ENCODE measurements at places on chromosomes 13 and 19.

GRCh38 chr13:76768384-76768783 lies 117.8 kb downstream of the KCTD12 start:
- DNase-seq = no peak

DNA sequence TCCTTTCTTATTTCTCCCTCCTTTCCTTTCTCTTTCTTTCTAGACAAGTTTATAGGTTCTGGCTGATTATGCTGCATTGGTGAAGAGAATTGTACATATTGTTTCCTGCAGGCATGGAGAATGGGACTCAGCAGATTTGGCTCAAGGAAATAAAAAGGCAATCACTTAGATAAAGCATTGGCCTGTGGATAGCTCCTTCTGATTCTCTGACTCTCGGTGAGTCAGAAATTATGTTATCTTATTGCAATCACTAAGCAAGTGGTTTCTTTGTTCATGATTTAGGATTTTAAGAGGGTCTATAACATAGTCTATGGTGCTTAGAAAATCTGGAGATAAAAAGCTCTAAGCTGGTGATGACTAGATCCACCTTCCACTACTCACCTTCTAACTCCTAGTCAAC lies 54.0 kb upstream of the POSTN start:
- DNase-seq = no peak

GRCh38 chr13:99182439-99182838 lies 18.2 kb upstream of the UBAC2 start:
- no peak for DNase-seq

GRCh38 chr19:40335855-40336600 lies 12.2 kb downstream of the C19orf47 start:
- DNase-seq = no peak

DNA sequence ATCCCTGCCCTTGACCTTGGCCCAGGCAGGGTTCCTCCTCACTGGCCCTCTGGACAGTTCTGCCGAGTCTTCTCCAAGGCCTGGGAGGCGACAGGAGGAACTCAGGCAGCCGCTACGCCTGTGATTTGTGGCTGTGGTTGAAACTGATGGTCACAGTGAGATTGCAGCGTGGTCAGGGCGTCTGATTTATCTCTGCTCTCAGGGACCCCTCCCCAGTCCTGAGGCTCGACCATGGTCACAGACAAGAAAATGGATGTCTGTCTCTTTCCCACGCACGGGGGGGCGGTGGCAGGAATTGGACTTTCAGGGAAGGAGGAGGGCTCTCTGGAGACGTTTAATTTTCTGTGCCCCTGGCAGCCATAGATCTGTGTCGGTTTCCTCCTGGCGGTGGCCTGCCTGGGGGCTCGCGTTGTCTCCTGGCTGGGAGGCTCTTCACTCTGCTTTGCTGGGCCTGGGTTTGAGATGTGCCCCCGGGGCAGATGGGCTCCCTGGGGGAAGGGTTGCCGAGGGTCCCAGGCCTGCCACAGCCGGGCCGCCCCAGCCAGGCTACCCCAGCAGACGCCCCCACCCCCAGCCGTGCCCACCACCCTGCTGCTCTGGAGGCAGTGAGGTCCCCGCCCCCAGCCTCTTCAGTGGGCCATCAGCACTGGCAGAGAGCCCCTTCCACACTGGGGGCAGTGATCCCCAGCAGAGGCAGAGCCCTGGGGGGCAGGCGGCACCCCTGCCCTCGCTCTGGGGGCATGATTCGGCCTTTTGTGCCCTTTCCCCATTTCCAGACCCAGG lies 167.4 kb downstream of the KDM4B start:
- no peak for DNase-seq

- DNase-seq = no peak
Measured at GRCh38 chr13:24173795-24174194, 13.3 kb downstream of the SPATA13 start.

GRCh38 chr19:23436944-23437343 lies 41.7 kb upstream of the ZNF91 start:
- DNase-seq = no peak

DNA sequence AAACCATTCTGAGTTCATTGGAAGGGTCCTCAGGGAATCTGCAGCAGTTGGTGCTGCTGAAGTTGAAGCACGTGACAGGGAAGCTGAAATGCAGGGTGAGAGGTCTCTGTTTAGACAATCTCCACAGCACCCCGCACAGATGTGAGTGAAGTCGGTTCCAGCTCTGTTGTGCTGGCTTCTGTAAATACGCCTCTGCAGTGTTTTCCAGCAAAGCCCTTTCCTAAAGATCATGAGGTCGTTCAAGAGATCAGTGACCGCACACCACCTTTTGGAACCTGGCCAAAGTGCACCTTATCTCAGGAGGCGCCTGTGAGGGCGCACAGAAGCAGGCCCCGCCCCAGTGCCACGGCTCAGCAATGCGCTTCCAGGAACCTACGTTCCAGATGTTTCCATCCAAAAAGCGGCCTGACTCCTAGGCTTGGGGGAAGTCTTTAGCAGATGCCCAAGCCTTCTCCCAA lies 10.8 kb downstream of the CUL4A start:
- no peak for DNase-seq

- no peak for DNase-seq
Measured at GRCh38 chr19:17335575-17335974, 920 bp upstream of the ANO8 start.

DNA sequence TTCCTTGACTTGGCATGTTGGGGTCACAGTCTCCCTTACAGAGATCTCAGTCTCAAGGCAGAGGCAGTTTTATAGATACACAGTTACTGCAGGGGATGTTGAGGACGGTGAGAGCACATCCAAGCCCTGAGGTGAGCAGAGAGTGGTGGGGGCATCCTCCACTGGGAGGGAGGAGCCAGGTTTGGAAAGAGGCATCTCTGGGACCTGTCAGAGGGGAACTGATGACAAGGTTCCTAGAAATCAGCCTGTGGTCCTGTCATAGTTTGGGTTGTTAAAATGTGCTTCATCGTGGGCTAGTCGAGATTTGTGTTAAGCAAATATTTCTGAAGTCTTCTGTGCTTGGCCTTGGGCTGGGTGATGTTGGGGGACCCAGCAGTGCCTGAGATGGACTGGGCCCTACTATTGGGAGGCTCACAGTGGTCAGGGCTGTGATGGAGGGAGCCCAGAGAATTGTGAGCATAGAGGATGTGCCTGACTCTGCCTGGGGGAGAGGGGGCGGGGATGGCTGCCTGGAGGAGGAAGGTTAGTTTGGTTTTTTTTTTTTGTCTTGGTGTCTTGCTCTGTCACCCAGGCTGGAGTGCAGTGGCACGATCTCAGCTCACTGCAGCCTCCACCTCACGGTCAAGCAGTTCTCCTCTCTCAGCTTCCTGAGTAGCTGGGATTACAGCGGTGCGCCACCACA lies 3.9 kb downstream of the SUPT5H start:
- no peak for DNase-seq

GRCh38 chr19:36573895-36574720 lies 1.0 kb upstream of the ZNF529 start:
- DNase-seq = peak; percentile 0

DNA sequence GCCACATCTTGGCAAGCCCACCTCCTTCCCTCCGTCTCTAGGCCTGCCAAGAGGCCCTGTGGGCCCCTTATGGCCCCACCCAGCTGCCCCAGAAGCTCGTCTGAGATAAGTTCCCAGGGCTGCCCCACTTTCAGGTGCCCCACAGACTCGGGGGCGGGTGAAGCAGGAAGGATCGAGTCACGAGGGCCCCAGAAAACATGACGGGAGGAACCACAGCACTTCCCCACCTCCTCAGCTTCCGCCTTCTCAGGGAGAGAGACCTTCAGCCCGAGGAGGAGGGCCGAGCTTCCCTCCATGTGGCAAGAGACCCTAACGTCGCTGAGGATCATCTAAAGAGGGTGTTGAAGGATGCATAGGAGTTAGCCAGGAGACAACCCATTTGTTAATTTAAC lies 4.5 kb upstream of the IL12RB1 start:
- DNase-seq = peak; percentile 65

DNA sequence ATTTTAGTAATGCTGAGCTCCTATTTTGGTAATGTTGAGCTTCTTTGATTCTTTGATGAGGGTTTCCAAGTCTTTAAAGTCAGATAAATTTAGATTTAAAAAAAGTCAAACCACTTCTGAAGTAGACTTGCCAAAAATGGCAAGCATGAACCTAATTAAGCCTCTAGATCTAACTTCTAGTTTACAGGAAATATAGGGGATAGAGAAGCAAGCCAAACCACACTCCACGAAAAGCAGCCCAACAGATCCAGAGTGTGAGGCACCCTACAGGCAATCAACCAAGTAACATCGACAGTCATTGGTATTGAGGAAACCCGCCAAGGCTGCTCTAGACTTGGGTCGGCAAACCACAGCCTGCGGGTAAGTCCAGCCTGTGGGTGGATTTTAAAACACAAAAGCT lies 3.7 kb downstream of the GGACT start:
- DNase-seq = no peak

DNA sequence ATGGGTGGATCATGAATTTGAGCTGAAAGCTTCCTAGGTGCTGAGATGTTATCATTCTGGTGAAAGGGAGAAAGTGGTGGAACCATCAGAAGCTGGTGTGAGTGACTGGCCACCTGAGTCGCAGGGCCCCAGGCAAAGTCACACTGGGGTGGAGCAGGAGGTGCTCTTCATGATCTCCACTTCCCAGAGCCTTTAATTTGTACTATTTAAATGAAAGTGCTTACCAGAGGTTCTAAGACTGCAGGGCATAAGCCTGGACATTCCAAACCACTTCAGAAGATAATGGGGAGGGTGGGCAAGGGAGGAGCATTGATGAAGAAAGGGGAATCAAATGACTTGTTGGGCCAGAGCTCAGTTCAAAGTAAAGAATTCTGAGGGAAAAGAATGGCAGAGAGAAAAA lies 156.1 kb downstream of the RGCC start:
- DNase-seq = no peak

DNA sequence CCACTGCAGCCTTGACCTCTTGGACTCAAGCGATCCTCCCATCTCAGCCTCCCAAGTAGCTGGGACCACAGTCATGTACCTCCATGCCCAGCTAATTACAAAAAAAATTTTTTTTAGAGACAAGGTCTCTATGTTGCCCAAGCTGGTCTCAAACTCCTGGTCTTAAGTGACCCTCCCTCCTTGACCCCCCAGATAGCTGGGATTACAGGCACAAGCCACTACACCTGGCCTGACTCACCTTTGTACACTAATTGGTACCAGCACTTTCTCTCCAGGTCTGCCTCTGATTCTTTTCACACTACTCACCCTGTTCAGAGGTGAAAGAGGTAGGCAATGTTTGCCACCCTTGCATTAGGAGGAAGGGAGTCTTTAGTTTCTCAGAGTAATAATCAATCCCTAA lies 5.5 kb upstream of the EPS15L1 start:
- no peak for DNase-seq

DNA sequence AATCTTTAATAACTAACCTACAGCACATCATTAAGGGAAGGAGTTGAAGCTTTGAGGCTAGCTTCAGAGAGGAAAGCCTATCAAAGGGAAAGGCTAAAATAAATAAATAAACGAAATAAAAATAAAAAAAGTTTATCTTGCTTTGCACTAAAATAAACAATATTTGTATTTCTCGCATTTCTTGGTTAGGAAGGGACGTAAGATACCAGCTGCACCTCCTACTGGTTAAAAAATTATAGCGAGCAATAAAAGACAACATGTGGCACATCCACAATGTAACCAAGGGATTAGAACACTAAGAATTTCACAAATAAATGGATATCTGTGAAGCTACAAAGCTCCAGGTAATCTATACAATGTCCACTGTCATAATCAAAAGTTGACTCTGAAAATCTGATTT lies 194.5 kb downstream of the DACH1 start:
- peak; percentile 3 for DNase-seq

- peak; percentile 51 for DNase-seq
Measured at GRCh38 chr13:20945952-20946383, 43.4 kb upstream of the XPO4 start.

GRCh38 chr19:37969695-37970094 lies 62.7 kb downstream of the SIPA1L3 start:
- no peak for DNase-seq

GRCh38 chr19:13952931-13953531 lies 722 bp downstream of the DCAF15 start:
- peak; percentile 28 for DNase-seq

- no peak for DNase-seq
Measured at GRCh38 chr19:54208784-54209057, 8.1 kb downstream of the RPS9 start.

DNA sequence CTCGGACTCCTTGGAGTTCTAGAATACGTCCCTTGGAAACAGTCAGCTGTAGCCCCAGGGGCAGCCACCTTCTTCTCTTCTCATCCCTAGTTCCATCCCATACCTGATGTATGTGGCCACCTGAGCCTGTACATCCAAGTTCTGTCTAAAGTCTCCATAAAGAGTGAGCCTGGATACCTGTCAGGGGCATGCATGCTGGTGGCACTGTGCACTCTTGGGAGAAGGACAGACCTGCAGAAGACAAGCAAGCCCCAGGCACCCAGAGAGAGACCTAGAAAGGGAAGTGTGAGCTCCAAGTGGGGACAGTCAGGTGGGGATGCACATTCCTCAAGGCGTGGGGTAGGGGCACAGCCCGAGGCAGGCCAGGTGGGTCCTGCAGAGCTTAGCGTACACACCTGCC lies 21.4 kb downstream of the SIAH3 start:
- no peak for DNase-seq

GRCh38 chr19:49860336-49861102 lies 6.9 kb downstream of the PNKP start:
- DNase-seq = no peak

GRCh38 chr13:24251525-24251924 lies 57.9 kb upstream of the C1QTNF9 start:
- DNase-seq = no peak

DNA sequence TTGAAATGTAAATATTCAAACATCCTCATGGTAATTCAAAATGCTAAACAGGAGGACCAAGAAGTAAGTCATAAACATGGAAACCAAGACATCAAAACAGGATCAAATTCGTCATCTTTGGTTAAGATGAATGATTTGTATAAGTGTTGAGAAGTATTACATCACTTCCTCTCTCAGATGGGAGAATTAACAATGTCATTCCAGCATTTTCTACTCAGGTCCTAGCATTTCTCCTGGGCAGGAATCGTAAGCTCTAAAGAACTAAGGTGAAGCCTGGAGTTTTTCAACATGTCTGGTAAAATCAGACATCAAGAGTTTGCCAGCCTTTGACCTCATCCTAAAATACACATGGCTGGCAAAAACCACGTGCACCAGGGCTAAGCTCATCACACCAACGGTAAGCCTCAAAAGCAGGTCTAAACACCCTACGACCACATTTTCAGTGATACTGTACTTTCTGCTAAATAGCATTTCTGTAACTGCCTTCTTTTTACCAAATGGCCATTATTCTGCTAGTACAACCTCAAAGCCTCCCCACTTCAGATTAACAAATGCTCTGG lies 24.8 kb downstream of the RANBP3 start:
- peak; percentile 47 for DNase-seq

DNA sequence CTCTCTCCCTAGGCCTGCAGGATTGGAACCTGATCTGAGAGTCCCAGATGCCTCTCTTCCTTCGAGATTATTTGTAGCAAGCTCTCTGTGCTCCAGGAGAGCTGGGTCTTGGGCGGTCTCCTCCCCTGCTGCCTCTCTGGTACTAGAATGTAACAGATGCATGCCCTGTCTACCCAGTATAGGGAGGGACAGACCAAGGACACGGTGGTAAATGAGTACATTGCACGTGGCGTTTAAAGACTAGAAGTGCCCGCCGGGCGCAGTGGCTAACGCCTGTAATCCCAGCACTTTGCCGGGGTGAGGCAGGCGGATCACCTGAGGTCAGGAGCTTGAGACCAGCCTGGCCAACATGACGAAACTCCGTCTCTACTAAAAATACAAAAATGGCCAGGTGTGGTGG lies 11.7 kb downstream of the SLC27A1 start:
- DNase-seq = no peak

GRCh38 chr13:100645382-100645781 lies 29.2 kb downstream of the TMTC4 start:
- DNase-seq = no peak

All from suppressor macrophage treated with lipopolysaccharide for 4 hours (primary cell).